ENCODE measurements at places on chromosomes 2 and 18. TPM values are rescaled to one million over a fixed set of nuclear protein-coding genes. Genes with fewer than 3 reads are reported as not detected.

Gene SGPP2
- total RNA-seq: not detected

Gene SERPINB13
- not detected for total RNA-seq

Gene NEU2
- total RNA-seq: not detected

Gene C2orf81
- total RNA-seq: 0.13 TPM

Gene AMER3
- total RNA-seq: not detected

Gene DPYSL5
- under 0.01 TPM for total RNA-seq

Gene POU3F3
- total RNA-seq: not detected

Gene SCN7A
- total RNA-seq: not detected

Gene TBR1
- total RNA-seq: under 0.01 TPM

Gene SCTR
- not detected for total RNA-seq

Gene CACNB4
- under 0.01 TPM for total RNA-seq

Gene LAMA1
- total RNA-seq: 0.13 TPM

Gene SLC30A3
- 6.3 TPM for total RNA-seq

Gene PGAP1
- 3.6 TPM for total RNA-seq

Gene SRD5A2
- not detected for total RNA-seq

Gene PRKAG3
- total RNA-seq: not detected

Gene ZNF396
- total RNA-seq: 0.51 TPM

Gene PROM2
- total RNA-seq: 0.13 TPM

Gene MBD5
- 6.1 TPM for total RNA-seq

Gene CDCA7
- total RNA-seq: 4.0 TPM

Gene EN1
- total RNA-seq: not detected

Gene ALPP
- total RNA-seq: not detected

Gene SLC38A11
- not detected for total RNA-seq

Gene UXS1
- 28.4 TPM for total RNA-seq

Gene HTRA2
- 51.7 TPM for total RNA-seq

Gene GPR45
- total RNA-seq: not detected

Gene LOXL3
- 2.0 TPM for total RNA-seq

Gene EPHA4
- 2.2 TPM for total RNA-seq

Gene DPP4
- total RNA-seq: 67.4 TPM

Gene FOXI3
- total RNA-seq: not detected

Gene TPGS2
- total RNA-seq: 204 TPM

Gene SIGLEC15
- total RNA-seq: under 0.01 TPM

Gene ACKR3
- total RNA-seq: 20.7 TPM

Gene LINC00305
- total RNA-seq: not detected

Gene CHAC2
- 4.4 TPM for total RNA-seq

Gene RIT2
- total RNA-seq: not detected

Gene TMEM18
- 8.5 TPM for total RNA-seq

Gene SFTPB
- not detected for total RNA-seq

Gene TMBIM1
- 121 TPM for total RNA-seq

Gene ANKRD30B
- not detected for total RNA-seq

Gene MC4R
- not detected for total RNA-seq
